HFF-Myc (cell line): ENCODE measurements at places on chromosomes 12 and 14.

DNA sequence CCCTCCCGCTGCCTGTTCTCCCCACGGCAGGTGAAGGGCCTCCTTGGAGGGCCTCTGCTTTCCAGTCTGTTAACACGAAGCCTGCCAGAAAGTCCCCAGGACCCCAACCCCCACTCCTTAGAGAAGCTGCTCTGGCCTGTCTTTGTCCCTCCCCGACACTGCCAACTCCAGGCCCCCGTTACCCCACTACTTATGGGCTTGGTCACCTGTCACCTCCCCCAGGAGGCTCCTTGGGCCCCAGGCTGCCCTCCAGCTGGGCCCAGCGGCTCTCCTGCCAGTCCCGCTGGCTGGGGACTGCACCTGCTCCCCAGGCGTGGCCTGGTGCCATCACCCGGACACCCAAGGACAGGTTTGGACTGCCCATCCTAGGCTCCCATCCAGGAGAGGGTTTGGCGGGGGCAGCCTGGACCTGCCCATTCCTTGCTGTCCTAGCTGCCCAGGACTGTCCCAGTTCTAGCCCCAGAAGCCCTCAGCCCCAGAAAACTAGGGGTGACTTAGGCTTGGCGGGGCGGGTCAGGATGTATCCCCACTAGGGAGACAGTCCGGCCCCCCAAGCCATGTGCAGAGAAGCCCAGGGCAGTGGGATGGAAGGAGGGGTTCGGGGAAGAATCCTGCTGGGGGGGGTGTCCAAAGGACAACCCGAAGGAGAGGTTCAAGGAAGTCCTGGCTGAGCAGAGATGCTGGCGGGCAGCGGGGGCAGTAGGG, 155.7 kb upstream of the C14orf180 start:
- DNase-seq = no peak

- no peak for DNase-seq
Measured at GRCh38 chr12:6020930-6021329, 75.9 kb upstream of the ANO2 start.

DNA sequence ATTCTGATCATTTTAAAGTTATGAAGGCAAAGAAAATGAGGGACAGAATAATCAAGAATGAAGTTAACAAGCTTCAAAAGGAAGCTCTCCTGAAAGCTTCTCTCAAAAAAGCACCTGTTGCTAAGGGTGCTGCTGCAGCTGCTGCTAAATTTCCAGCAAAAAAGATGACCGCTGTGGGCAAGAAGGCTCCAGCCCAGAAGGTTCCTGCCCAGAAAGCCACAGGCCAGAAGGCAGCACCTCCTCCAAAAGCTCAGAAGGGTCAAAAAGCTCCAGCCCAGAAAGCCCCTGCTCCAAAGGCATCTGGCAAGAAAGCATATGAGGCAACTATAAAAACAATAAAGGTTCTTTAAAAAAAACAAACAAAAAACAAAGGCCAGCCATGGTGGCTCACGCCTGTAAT, 52.7 kb upstream of the NR2C1 start:
- DNase-seq = no peak

- DNase-seq = no peak
Measured at GRCh38 chr12:116637589-116638150, 78.5 kb downstream of the MAP1LC3B2 start.

- no peak for DNase-seq
Measured at GRCh38 chr12:118332511-118332910, 40.2 kb downstream of the TAOK3 start.

DNA sequence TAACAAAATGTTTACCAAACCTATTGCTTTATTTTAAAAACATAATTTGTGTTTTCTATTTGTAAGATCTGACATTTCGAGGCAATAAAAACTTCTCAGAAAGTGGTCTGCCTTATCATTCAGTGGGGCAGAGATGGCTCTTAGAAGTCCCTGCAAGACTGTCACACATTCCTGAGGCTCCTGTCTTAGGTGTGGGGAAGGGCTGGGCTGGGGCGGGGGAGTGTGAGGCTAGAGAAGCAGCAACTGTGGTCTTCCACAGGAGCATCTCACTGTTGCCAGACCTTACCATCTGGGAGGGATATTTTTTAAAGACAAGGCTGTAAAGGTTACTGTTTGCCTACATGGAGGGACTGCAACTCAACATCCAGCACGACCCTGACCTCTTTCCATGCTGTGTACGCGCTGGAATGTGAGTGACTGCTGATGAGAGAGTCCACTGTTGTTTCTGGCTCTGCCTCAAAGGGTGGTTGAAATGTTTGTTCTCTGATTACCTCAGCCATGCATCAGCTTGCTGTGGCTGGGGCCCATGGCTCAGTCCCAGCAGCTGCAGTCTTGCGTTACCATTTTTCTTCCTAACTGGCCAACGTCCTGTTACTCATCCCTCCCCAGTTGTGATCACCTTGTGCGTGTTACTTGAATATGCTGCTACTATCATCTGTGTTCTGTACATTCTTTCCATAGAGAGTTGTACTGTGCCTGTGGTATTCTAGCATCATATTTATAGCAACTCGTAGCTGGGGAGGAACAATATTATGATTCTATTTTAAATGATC, 12.4 kb downstream of the ERG28 start:
- peak; percentile 40 for DNase-seq

GRCh38 chr12:12898911-12899511, 7.6 kb downstream of the GPRC5A start:
- no peak for DNase-seq

GRCh38 chr14:73269729-73270531, 32.6 kb downstream of the PAPLN start:
- DNase-seq = no peak

DNA sequence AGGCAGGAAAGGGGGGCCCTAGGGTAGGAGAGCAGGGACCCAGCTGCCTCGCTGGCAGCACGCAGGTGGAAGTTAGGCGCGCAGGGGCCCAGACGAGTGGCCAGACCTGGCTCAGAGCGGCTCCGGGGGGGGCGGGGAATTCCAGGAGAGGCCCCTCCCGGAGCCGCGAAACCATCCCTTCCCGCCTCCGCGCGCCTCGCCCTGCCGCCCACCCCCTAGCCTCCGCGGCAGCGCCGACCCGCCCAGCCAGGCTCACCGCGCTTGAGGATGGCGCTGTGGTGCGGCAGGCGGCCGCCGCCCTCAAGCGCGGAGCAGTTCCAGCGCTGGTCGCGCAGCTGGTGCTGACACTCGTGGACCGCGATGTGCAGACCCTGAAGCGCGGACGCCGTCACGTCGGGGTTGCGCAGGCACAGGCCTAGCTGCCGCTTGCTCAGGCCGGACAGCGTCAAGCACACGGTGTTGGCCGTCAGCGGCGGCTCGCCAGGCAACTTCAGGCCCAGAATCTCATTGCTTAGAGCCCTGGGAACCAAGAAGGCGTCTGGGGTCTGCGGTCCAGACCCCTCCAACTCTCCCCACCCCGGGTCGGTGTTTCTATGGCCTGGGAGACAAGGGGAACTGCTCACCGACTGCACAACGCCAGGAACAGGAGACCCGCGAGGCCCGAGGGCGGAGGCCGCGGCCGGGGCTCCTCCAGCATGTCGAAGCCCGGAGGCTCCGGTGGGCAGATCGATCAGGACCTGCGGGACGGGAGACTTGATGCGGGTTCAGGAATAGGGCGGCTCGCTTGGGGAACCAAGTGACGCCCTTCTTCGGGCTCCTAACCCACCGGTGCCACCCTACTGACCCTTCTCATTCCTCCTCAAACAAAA, 1.5 kb downstream of the WNT10B start:
- DNase-seq = no peak

GRCh38 chr14:23141706-23142444, 22.8 kb upstream of the CEBPE start:
- no peak for DNase-seq

GRCh38 chr12:12510551-12510950, 52.1 kb downstream of the DUSP16 start:
- DNase-seq = no peak

DNA sequence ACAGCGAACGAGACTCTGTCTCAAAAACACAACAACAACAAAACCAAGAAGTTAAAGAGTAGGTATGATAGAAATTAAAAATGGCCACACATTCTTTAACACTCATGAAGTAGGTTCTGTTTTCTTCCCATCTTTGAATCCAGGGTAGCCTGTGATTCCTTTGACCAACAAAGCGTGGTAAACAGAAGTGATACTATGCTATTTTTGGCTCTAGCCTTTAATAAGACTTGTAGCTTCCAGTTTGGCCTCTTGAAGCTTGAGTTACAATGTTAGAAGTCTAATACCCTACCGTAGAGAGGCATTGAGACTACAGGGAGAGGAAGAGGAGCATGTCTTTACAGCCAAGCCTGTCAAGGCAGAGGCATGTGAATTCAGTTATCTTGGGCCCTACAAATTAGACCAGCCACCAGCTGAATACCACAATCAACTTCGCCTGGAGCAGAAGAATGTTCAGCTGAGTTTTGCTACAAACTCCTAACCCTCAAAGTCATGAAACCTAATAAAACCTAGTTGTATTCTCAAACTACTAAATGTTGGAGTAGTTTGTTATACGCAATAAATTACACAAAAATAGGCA, 4.9 kb upstream of the NEMF start:
- no peak for DNase-seq

- DNase-seq = no peak
Measured at GRCh38 chr12:22477894-22478287, 66.5 kb downstream of the C2CD5 start.

DNA sequence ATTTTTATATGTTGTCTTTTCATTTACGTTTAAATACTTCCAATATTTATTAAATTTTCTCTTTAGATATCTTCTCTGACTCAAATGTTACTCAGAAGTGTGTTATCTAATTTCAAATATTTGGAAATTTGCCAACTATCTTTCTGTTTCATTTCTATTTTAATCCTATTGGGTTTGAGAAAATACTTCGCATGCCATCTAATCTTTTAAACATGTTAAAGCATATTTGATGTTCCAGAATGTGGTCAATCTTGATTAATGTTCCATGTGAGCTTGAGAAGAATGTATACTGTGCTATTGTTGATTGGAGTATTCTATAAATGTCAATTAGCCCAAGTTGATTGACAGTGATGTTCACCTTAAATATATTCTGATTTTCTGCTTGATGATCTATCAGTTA, 11.9 kb upstream of the DCN start:
- no peak for DNase-seq

DNA sequence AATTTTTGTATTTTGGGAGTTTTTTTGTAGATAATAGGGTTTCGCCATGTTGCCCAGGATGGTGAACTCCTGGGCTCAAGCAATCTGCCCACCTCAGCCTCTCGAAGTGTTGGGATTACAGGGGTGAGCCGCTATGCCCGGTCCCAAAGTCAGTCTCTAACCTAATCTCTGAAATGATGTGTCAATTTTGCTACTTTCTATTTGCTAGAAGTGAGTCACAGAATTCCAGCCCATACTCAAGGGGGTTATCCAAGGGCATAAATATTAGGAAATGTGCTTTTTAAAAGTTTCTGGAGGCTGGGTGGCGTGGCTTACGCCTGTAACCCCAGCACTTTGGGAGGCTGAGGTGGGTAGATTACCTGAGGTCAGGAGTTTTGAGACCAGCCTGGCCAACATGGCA, 40.5 kb downstream of the RESF1 start:
- no peak for DNase-seq

DNA sequence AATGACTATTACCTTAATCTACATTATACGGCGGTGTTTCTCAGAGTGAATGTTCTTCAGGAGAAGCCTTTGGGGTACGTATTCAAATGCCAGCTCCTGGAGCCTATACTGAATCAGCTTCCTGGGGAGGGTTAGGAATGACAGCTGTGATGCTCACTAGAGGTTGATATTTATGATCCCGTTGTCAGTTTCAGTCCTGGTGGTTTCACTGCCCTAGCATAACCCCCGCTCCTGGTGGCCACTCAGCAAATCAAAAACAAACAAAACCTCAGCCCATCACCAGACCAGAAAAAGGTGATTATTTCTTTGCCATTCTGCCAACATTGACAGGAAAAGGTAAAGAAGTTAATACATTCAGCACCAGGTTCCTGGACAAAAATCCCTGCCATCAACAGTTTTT, 136.5 kb upstream of the CRY1 start:
- DNase-seq = no peak

- DNase-seq = no peak
Measured at GRCh38 chr14:58354808-58355207, 40.9 kb upstream of the TOMM20L start.

- no peak for DNase-seq
Measured at GRCh38 chr12:94047781-94048567, 100.4 kb upstream of the PLXNC1 start.

- no peak for DNase-seq
Measured at GRCh38 chr12:41627476-41627875, 439.4 kb downstream of the PDZRN4 start.

- DNase-seq = no peak
Measured at GRCh38 chr12:3207858-3208257, 130.7 kb downstream of the TSPAN9 start.

DNA sequence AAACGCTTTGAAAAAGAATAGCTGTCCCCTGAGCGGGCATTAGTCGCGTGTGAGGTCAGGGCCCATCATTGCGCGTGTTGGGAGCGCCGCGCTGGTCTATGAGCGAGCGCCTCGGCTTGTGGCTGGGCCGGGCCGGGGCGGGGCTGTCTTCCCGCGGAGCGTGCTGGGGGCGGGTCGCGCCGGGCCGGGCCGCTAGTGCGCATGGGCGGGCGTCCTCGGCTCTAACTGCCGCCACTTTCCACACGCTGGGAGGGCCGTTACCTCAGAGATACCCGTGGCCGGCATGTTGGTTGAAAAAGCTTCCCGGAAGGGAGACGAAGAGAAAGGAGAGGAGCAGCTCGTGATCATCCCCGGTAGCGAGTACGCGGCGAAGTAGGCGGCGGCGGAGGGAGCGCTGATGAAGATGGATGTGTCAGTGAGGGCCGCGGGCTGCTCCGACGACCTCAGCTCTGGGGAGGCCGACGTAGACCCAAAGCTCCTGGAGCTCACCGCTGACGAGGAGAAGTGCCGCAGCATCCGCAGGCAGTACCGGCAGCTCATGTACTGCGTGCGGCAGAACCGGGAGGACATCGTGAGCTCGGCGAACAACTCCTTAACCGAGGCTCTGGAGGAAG, at the start of gene EID3:
EID3 (plus strand) TSS at position 202 of the 614 bp plus-strand sequence; CDS start at position 398, 196 bp downstream.
- DNase-seq = no peak

DNA sequence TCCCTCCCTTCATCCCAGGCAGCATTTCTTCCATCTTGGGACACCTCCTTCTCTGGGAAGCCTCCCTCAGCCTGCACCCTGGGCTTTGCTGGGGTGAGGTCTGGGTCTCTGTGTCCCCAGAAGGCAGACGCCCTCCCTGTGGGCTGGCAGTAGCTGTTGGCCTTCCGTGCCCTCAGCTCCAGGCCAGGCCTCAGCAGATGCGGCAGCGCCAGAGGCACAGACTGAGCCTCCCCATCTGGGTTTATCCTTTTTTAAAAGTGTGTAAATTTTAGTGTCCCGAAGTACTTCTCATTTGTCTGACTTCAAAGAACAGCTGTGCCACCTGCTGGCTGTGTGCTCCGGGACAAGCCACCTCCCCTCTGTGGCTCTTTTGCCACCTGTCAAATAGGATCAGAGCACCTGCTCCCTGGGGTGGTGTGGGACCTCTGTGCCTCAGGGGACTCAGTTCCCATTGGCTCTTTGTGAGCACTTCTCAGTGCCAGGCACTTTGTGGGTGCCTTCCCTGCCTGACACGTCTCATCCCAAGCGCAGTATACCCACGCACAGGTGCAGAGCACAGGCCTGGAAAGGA, 11.1 kb downstream of the EXOC3L4 start:
- no peak for DNase-seq

DNA sequence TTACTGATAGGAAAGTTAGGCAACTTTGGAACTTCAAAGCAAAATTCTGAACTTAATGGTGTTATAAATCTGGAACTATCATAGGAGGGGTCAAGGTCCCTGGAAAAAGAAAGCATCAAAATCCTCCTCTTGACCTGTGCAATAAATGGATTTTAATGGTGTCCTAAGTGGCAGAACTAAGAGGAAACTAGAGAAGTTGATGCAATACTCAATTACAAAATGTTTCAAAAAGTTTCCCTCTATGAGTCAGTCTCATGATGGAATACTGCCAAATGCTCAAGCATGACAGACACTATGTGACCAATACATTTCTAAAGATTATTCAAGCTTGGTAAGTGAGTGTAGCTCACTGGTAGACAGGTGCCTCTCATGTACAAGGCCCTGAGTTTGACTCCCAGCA, 47.7 kb upstream of the ERGIC2 start:
- DNase-seq = peak; percentile 7
